ENCODE measurements at places on chromosomes 2 and 18.

- no peak for DNase-seq
Observed at GRCh38 chr18:58537272-58538038, 91.4 kb downstream of the ALPK2 start.

- no peak for DNase-seq
Observed at GRCh38 chr2:127397568-127398238, 9.9 kb upstream of the MAP3K2 start.

DNA sequence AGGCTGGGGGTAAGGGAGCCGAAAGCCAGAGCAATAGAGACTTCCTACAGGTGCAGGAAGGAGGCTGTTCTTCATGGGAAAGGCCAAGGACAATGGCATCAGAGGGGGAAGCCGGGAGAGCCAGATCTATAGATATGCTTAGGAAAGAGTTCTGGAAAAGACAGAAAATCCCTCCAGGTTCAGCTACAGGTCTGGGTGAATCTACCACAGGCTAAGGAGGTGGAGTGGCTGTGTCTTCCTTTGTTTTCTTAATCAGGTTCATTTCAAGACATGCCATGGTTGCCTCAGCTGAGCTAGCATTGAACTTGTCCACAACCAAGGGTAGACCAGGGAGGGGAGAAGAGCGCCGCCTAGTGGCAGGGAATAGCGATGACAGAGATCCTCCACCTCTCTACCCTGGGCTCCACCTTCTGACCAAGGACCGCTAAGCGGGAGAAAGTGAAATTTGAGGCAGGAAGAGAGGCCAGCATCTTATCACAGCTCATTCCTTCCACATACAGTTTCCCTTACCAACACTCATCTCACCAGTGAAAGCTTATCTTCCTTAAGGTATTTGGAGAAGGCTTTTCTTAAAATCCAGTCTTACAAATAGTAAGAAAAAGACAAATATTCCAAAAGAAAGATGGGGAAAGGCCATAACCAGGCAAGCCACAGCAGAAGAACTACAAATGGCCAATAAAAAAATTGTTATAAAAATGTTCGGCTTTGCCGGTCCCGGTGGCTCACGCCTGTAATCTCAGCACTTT, 74.2 kb downstream of the VIT start:
- no peak for DNase-seq

- DNase-seq: no peak
Observed at GRCh38 chr2:180625006-180625844, 355.2 kb upstream of the UBE2E3 start.

DNA sequence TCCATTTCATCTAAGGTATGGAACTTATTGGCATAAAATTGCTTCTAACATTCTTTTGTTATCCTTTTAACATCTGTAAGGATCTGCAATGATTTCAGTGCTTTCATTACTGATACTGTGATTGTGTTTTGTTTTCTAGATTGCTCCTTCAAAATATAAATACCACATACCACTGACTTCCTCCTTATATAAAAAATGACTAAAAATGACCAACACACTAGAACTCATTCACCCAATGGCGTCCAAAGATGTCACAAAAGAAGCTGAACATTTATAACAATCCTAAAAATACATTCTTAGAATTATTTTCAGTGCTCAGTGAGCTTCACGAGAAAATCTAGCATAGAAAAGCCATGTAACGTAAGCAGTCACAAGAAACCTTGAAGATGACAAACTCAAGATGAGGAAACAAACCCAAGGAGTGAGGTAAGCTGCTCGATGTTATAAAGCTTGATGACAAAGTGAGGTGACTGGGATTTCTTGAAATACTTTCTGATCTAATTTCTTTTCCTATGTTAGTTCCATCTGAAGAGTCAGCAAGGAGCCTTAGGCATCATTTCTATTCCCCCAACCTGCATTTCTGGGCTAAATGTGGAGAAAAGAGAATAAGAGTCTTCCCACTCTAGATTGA, 42.6 kb downstream of the PNO1 start:
- no peak for DNase-seq

GRCh38 chr2:177343773-177344172, 48.8 kb upstream of the AGPS start:
- DNase-seq: no peak

- no peak for DNase-seq
Observed at GRCh38 chr2:165631089-165631488, 161.6 kb downstream of the CSRNP3 start.

DNA sequence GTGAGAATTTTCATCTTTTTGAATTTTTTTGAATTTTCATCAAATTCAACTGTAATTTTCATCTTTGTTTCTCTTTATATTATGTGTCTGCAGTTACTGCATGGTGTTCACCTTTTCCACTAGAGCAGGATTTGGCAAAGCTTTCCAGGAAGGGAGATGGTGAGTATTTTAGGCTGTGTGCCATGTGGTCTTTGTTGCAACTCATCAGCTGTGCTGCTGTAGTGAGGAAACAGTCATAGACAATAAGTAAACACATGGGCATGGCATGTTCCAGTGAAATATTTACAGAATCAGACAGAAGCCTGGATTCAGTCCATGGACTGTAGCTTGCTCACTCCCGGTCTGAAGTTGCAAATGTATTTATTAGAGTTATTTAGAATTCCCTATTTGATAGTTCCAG, 120.4 kb downstream of the DCDC2C start:
- no peak for DNase-seq

GRCh38 chr2:96894151-96894531, 24.3 kb upstream of the SEMA4C start:
- DNase-seq: no peak

DNA sequence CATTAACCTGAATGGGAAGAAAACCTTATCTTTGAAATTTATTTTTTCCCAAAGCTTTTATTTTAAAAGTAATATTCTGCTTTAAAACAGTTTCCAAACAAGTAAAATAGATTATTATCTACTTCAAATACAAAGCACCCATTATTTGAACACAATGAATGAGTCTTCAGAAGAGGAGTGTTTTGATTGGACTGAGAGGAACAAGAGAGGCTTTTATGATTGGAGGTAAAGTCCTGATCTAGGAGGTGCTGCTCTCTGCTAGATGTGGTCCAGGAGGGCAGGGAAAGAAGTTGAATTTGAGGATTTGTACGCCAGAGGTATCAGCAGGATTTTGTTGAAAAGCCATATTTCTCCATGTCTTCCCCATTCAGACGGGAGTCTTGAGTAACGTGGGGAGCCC, 900.7 kb downstream of the SOCS6 start:
- no peak for DNase-seq

Measured in stimulated activated CD8-positive, alpha-beta memory T cell treated with anti-CD3 and anti-CD28 coated beads, Interleukin-7, amount 100 ng/mL, for 1 hour (primary cell).